T-helper 1 cell treated with Interleukin-12 subunit alpha and Interleukin-12 subunit beta and Interleukin-4 antibody, amounts not matched to agents 30 ng/mL and 1 ng/mL, for 36 hours (primary cell): ENCODE measurements at places on chromosomes 13 and 19. TPM values are rescaled to one million over a fixed set of nuclear protein-coding genes. Genes with fewer than 3 reads are reported as not detected.

Gene ZFP30
- 9.6 and 11.6 TPM in 2 replicates for total RNA-seq

Gene TRAPPC2B
- 6.4 and 6.8 TPM in 2 replicates for total RNA-seq

Gene RAB3D
- total RNA-seq: 8.2 and 9.4 TPM in 2 replicates

Gene RNF225
- total RNA-seq: 0.29 TPM in 1 of 2 replicates, not detected in the other

Gene CCDC122
- 1.3 and 1.5 TPM in 2 replicates for total RNA-seq

Gene SHISA7
- total RNA-seq: not detected in 2 replicates

Gene NXNL1
- not detected in 2 replicates for total RNA-seq

Gene PABPC3
- total RNA-seq: 0.12 and 0.32 TPM in 2 replicates

Gene MIA
- total RNA-seq: not detected in 2 replicates

Gene SH2D3A
- total RNA-seq: 29.7 and 30.8 TPM in 2 replicates

Gene NPHS1
- total RNA-seq: not detected in 2 replicates

Gene CGB8
- total RNA-seq: not detected in 2 replicates

Gene MAST1
- 0.49 and 1.1 TPM in 2 replicates for total RNA-seq

Gene ZNF850
- 3.3 and 3.5 TPM in 2 replicates for total RNA-seq

Gene PSPN
- total RNA-seq: 1.8 and 1.9 TPM in 2 replicates

Gene VSTM1
- total RNA-seq: not detected in 2 replicates

Gene OR7G2
- not detected in 2 replicates for total RNA-seq

Gene ZNF575
- 4.2 and 4.4 TPM in 2 replicates for total RNA-seq

Gene ZNF154
- 8.5 and 9.3 TPM in 2 replicates for total RNA-seq

Gene LTBP4
- 55.5 and 58.3 TPM in 2 replicates for total RNA-seq

Gene SLC10A2
- total RNA-seq: not detected in 2 replicates
